NCI-H748 treated with DMSO at 0.1 percent for 48 hours (cell line): ENCODE measurements at places on chromosomes 4 and X.

DNA sequence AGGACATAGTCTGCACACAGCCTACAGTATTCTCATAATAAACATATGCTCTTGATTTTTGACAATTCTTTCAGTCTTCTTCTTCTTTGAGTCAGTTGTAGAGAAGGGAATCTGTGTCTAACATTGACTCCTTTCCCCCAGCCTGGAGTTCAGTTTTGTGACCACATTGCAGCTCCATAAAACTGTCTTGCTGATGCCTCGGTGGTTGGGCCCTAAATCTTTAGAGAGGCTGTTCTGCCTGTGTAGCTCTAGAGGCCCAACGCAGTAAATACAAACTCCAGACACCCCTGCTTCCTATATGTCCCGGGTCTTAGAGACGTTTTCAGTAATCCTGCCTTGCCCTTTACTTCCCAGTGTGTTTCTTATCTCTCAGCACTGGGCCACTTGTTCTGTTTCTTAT, 639.5 kb upstream of the AADAT start:
- DNase-seq = no peak

GRCh38 chr4:126451237-126451873, 1136.6 kb downstream of the FAT4 start:
- DNase-seq = no peak

DNA sequence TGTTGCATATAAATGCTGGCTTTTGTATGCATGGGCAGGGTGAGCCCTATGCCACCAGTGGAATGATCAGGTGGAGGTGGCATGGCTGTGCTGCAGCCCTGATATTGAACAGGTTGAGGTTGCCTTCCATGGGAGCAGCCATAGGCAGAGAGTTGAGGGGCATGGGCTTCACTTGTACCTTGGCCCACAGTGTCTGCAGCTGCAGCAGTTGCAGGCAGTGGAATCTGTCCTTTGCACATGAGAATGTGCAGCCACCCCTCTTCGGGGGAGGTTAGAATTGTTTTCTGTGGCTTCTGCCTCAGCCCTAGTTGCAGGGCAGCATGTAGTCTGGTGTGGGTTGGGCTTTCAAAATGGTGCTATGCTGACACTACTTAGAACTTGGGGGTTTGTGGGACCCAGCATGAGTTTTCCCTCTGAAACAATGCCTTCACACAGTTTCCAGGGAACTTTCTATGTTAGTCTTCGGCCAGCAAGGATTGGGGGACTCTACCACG, 25.4 kb upstream of the VSIG1 start:
- DNase-seq = no peak

DNA sequence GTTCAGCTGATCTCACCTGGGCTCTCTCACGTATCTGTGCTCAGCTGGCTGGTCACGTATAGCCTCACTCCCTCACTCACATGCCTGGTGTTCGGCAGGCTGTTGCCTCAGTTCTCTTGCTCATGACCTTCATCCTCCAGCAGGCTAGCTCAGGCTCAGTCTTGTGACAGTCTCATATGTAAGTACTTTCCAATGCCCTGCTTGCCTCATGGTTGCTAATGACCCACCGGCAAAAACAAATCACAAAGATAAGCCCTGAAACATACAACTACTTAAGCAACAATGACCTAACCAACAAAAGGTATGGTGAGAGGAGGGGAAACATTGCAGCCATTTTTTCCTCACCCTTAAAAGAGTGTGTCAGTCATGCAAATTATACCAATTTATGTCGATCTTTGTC, 25.0 kb downstream of the MEPE start:
- DNase-seq = no peak

- no peak for DNase-seq
Observed at GRCh38 chrX:16678689-16679088, 28.7 kb downstream of the S100G start.

DNA sequence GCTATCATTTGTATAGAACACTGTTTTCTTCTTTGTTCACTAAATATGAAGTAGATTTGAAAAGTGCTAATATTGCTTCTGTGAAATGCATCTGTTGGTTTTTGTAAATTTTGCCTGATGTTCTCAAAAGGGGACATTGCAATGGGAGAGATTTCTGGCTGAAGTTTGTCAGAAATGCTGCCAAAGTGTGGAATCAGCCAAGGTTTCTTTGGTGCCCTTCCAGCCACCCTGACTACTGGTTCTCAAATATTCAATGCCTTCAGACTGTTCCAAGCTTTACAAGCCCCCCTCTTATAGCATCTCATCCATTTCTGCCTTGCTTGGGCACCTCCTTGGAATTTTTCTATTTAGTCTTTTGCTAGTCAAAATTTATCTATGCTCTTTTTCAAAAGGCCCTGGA, 60.6 kb upstream of the TMLHE start:
- no peak for DNase-seq

DNA sequence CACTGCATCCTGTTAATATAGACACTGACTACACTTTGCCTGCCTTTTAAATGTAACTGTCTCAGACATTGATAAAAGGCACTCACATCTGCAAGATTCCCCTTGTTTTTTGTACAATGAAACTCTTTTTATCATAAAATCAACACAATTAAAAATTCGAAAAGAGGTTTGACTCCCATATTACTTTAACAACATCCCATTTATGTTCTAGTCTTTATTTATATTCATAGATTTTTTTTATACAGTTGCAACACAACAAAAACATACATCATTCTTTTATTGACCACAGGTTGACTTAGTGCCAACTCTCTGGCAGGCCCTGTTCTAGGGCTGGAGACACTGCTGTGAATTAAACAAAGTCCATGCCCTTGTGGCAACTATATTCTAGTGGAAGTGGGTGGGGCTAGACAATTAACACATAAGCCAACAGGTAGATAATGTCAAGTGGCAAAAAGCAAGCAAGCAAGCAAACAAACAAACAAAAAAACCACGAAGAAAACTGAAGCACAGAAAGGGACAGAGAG, 36.8 kb downstream of the ANK2 start:
- DNase-seq = peak; percentile 21

GRCh38 chr4:3390288-3390811, 51.4 kb upstream of the HGFAC start:
- DNase-seq = no peak

- peak; percentile 5 for DNase-seq
Observed at GRCh38 chrX:72180539-72180938, 1.0 kb upstream of the PIN4 start.

GRCh38 chrX:48800574-48801279, 1.1 kb upstream of the HDAC6 start:
- DNase-seq = no peak

GRCh38 chr4:74111990-74112389, 13.0 kb upstream of the CXCL2 start:
- no peak for DNase-seq

DNA sequence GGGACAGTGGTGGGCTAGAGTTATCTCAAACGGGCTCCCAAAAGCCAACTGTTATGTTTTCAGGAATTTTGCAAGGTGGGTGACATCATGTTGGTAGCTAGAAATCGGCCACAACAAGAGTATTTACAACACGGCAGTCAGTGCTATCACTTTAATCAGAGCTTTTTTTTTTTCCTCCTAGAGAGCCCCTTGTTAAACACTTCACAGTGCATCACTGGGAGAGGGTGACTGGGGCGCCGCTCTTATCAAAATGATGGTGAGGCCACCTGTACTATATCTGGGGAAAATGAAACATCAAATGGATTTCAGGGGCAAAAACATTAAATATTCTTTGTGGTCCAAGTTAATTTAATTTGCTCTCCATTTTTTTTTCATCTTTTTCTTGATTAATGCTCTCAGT, 44.9 kb downstream of the MAMLD1 start:
- DNase-seq = no peak

DNA sequence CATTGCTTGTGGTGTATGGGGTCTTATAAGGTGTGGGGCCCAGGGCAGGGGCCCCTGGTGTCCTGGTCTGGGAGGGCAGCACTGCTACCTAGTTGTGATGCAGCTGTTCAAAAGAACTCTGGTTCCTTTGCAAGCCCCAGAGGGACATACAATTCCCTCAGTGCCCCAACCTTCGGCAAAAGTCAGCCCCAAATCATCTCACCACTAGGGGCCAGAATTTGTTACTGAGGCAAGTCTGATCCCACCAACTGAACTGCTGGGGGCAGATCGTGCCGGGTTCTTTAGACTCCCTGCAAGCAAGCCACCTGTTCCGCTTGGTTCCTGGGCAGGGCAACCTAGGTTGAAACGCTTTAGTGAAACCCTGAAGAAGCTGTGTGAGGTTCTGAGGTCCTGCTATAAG, 180.1 kb upstream of the S100G start:
- DNase-seq = no peak

- no peak for DNase-seq
Observed at GRCh38 chr4:13514722-13515121, 29.6 kb downstream of the NKX3-2 start.

- no peak for DNase-seq
Observed at GRCh38 chrX:40179283-40179682, 81.5 kb upstream of the BCOR start.

GRCh38 chr4:121873604-121874003, 3.3 kb upstream of the BBS7 start:
- no peak for DNase-seq

- DNase-seq = no peak
Observed at GRCh38 chr4:167014944-167015343, 219.3 kb downstream of the SPOCK3 start.

- DNase-seq = no peak
Observed at GRCh38 chr4:20787940-20788665, 87.8 kb downstream of the PACRGL start.

GRCh38 chr4:186829740-186830449, 106.2 kb upstream of the FAT1 start:
- no peak for DNase-seq

GRCh38 chrX:12984603-12985319, 9.9 kb downstream of the TMSB4X start:
- no peak for DNase-seq

DNA sequence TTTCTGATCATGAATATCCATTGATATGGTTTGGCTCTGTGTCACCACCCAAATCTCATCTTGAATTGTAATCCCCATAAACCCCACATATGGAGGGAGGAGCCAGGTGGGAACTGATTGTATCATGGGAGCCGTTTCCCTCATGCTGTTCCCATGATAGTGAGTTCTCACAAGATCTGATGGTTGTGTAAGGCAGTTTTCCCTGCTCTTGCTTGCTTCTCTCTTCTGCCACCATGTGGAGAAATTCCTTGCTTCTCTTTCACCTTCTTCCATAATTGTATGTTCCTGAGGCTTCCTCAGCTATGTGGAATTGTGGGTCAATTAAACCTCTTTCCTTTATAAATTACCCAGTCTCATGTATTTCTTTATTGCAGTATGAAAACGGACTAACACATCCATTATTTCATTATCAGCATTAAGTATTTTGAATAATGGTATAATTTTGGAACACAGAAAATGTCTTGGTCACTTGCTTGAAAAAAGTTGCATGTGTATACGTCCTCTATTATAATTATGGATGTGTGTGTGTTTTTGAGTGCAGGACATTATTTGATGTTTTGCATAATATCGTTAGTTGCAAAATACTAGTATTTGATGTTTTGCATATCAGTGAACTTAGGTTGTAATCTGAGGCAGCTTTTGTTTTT, 334.6 kb downstream of the PCDH10 start:
- no peak for DNase-seq

GRCh38 chrX:130793975-130794374, 109.0 kb downstream of the ENOX2 start:
- peak; percentile 23 for DNase-seq

- DNase-seq = peak; percentile 46
Observed at GRCh38 chr4:123649645-123650391, 253.2 kb downstream of the SPRY1 start.

GRCh38 chr4:1715002-1715758, 3.1 kb upstream of the SLBP start:
- DNase-seq = no peak

DNA sequence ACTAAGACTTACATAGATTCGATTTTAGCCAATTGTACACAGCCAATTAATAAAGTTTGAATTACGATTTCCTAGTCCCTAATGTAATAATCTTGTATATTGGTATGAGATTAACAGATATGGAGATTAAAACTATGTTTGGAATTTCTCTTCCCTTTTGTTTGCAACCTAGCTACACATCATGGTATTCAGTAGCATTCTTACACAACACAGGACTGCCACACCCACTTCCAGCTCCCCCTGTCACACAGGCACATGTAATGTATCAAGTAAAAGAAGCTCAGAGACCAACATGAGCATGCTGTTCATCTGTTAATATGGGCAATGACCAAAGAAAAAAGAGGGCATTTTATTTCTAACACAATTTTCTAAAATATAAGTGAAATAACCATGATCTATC, 12.8 kb downstream of the SLC6A14 start:
- no peak for DNase-seq

GRCh38 chrX:130909469-130910136, 6.6 kb upstream of the ENOX2 start:
- no peak for DNase-seq
